ENCODE measurements at places on chromosomes 12 and 14.
A peak's percentile ranks its signal among the peaks of the same experiment; 100 is the strongest.

DNA sequence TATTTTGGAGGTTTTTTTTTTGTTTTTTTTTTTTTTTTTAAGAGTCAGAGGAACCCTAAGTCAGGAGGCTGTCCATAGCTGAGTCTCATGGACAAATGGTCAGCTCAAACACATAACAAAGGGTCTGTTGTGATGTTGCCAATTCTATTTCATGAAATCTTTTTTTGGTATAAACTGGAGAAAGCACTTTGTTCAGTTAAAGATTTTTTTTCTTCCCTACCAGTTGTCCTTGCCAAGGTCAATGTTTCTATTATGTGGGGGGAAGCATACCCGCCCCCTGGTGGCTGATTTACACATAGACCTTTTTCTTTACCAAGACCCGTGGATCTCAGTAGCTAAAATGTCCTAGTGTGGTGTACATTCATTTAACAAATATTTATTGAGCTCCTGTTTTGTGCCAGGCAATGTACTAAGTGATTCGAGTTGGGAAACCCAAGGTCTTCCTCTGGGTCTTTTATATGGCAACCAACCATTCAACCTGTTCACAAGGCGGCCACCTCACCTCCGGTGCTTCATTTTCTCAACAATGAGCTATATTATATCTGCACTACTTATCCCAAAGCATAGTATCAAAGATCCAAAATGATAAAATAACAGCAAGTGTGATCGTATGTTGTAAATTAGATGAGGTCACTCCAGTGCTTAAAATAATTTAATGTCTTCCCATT lies 214.5 kb downstream of the PAH start:
- DNase-seq: peak; percentile 7

GRCh38 chr12:40622246-40622838 lies 69.9 kb upstream of the CNTN1 start:
- DNase-seq: no peak

- no peak for DNase-seq
These were observed 54.3 kb downstream of the DENND5B start for GRCh38 chr12:31536672-31537071.

GRCh38 chr14:24297190-24297964 lies 2.2 kb downstream of the DHRS1 start:
- no peak for DNase-seq

DNA sequence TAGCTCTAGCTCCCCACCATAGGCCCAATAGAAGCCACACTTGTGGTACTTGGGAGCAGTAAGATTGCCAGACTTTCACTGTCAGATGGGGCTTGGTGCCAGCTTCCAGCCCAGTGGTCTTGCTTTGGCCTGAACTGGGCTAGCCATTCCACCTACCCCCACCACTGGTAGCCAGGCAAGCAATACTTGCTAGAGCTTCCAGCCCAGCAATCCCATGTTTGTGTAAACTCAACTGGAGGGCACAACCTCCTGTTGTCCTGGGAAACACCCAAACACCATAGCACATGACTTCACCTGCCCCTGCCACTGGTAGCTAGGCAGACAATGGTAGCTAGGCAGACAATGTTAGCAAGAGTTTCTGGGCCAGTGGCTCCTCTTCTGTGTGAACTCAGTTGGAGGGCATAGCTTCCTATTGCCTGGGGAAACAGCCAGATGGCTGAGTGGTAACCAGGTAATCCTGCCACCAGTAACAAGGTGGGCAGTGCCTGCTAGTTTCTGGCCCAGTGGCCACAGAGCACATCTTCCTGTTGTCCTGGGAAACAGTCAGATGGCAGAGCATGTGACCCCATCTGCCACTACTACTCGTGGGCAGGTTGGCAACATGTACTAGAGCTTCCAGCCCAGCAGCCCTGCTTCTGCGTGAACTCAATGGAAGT lies 5.6 kb upstream of the OR6C76 start:
- DNase-seq: no peak

GRCh38 chr12:23523339-23523738 lies 426.1 kb downstream of the SOX5 start:
- no peak for DNase-seq

GRCh38 chr12:45695035-45695434 lies 34.5 kb upstream of the ARID2 start:
- no peak for DNase-seq

DNA sequence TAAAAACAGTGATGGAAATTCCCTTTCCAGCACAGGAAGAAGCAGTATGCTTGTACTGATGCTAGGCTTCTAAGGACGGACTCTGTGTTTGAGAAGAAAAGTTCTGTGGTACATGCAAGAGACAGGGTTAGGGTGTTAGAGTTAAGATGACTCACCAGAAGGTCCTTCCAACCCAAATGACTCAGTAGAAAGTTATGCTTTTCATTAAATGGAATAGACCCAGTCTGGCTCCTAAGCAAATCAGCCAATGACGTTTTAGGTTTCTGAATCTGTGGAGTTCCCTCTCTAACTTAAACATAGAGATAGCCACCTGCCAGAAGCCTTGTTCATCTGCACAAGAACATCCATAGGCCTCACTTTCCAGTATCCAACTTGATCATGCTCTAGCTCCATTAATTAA lies 5.7 kb downstream of the PTHLH start:
- DNase-seq: no peak

DNA sequence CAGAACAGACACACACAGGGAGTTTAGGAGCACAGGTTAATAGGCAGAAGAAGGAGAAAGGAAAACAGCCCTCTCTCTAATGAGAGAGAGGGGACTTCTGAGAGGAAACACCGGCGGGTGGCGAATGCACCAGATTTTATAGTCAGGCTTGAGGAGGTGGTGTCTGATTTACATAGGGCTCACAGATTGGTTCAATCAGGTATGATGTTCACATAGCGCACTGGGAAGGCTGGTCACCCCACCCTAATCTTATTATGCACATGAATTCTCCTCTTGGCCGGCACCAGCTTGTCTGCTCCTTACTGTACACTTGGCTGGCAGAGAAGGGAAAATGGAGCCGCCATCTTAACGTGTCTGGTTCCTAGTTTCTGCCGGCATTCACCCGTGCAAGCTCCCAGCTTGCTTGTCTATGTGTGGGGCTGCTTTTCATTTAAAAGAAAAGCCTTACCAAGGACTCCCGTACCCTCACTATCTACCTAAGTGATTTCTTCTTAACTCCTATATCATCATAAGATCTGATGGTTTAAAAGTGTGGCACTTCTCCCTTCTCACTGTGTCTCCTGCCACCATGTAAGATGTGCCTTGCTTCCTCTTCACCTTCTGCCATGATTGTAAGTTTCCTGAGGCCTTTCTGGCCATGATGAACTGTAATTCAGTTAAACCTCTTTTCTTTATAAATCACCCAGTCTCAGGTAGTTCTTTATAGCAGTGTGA lies 15.1 kb downstream of the BCAT1 start:
- DNase-seq: no peak

GRCh38 chr14:61296151-61296550 lies 15.0 kb upstream of the TMEM30B start:
- no peak for DNase-seq

DNA sequence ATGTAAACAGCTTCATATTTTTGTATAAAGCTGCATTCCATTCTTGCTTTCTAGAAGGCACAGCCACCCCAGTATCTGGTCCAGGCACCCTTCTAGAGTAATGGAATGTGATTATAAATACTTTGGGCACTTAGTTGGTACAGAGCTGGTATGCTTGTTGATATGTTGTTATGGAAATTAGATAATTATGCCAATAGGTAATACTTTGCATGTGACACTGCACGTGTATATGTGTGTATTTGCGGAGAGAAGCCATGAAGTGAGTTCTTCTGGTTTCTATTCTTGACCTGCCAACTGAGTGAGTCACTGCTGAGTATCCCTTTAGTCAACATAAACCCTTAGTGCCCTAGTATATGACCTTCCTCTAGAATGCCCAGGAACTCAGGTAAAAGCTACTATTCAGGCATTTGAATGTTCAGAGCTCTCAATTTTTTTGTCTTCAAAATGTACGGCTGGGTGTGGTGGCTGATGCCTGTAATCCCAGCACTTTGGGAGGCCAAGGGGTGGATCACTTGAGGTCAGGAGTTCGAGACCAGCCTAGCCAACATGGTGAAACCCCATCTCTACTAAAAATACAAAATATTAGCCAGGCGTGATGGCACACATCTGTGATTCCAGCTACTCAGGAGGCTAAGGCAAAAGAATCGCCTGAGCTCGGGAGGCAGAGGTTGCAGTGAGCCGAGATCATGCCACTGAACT lies 6.2 kb upstream of the TCP11L2 start:
- DNase-seq: no peak

GRCh38 chr12:131025939-131026702 lies 72.4 kb downstream of the ADGRD1 start:
- DNase-seq: no peak

- DNase-seq: no peak
These were observed 93.9 kb upstream of the DIO3 start for GRCh38 chr14:101467181-101467926.

DNA sequence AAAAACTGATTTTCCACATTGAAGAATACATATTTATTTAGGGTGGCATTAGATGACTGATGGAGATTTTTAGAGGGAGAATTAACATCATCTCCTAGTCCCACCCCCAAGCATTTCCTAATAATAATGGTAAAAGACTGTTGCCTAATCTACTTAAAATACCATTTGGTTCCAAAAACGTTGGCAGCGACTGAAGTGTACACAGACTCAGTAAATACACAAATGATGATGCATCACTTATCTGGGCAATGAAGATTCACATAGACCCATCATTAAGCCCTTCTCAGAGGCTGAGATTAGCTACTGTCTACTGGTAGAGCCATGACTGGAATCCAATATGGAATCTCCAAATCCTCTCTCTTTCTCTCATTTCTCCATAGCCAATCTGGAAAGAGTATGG lies 18.2 kb downstream of the RTN1 start:
- no peak for DNase-seq

DNA sequence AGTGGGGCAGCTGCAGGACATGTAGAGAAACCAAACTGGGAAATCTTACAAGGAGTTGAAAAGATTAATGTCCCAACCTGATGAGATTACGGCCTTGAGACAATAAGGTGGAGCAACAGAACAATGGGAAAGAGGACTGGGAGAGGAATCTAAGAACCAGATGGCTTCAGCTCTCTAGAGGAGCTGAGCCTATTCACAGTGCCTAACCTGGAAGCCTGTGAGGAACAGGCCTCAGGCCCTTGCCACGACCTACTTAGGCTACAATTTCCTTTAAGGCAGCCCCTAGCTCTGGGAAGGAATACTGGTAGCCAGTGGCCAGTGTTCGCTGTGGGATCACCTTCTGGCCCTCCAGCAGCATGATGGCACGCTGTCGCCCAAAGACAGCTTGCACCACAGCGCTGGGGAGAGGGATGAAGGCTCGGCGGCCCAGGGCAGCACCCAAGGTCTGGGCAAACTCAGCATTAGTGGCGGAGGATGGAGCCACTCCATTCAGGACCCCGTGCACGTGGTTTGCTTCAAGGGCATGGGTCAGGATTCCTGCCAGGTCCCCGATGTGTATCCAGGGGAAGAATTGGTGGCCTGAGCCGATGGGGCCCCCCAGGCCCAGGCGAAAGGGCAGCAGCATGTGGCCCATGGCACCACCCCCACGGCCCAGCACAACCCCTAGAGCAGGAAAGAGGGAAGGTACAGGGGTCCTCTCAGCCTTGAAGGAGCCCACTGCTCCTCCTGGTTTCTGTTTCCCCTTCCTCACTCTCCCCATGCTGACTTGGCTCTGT lies 2.6 kb downstream of the SDR39U1 start:
- DNase-seq: no peak

GRCh38 chr12:112843287-112843686 lies 51.7 kb downstream of the RPH3A start:
- DNase-seq: no peak

DNA sequence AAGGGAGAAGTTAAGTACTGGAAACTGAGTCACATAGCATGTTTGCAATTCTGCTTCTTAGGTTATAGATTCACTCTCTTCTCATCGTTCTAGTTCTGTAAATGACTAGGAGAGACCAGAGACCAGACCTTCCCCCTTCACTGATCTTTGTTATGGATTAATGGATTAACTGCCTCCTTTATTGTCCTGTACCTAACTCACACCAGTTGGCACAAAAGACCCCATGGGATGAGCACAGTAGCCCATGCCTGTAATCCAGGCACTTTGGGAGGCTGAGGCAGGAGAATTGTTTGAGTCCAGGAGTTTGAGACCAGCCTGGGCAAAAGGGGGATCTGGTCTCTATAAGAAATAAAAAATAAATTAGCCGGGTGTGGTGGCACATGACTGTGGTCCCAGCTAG lies 20.8 kb downstream of the BCAT1 start:
- no peak for DNase-seq

DNA sequence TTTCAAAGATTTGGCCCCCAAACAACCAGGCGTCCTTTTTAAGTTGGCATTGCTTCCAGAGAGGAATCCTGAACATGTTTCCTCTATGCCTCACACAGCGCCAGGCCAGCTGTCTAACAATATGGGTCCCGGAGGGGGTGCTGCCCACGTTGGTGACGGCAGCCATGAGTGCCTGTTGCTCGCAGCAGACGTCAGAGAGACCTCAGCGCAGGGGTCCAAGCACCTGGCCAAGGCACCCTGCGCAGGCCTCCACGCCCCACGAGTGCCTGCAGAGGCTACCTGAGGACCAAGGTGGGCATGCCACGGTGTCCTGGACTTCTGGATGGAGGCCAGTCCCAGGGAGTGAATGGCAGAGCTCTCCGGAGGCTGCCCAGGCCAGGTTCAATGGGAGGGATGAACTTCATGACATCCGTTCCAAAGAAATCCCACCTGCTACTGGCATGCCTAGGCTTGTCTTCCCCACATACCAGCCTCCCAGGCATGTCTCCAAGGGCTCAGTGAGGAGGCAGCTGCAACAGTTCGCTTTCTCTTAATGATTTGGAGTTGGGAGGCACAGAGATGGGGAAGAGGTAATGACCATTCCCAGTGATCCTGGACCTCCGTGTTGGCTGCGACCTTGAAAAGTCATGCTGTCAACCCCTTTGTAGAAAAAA lies 11.6 kb upstream of the FOXN3 start:
- DNase-seq: no peak

DNA sequence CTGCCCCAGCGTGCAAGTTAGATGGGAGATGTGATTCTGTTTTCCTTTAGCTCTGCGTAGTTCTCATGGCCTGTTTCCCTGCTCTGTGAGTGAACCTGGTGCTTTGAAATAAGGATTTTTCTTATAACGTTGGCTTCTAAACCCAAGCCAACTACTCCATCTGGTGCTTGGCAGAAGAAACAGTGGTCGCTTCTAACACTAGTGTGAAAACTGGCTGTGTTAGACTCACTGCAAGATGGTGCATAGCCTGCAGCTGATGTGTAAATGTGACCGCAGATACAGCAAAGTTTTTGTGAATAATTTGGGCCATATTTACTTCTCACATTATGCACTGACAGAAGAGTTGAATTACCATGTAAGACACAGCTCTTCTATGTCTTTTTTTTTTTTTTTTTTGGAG lies 12.2 kb downstream of the GTF2H3 start:
- no peak for DNase-seq

DNA sequence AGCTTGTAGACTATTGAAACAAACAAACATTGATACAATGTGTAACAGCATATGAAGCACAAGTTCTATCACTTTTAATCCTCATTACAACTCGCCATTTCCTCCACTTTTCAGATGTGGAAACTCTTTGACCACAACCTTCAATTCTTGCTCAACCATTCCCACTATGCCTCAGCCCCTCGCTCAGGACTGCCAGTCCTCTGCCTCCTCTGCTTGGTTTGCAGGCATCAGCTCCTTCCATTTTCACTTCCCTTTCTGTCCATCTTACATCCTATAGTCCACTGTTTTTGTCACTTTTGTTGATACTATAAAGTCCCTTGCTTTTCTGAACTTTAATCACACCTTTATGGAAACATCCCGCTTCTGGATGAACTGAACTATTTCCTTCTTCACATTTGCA lies 28.2 kb upstream of the CD27 start:
- DNase-seq: no peak

All from CD8-positive, alpha-beta T cell (primary cell).